NCI-H1105 (cell line): ENCODE measurements at places on chromosomes 3 and 15.

DNA sequence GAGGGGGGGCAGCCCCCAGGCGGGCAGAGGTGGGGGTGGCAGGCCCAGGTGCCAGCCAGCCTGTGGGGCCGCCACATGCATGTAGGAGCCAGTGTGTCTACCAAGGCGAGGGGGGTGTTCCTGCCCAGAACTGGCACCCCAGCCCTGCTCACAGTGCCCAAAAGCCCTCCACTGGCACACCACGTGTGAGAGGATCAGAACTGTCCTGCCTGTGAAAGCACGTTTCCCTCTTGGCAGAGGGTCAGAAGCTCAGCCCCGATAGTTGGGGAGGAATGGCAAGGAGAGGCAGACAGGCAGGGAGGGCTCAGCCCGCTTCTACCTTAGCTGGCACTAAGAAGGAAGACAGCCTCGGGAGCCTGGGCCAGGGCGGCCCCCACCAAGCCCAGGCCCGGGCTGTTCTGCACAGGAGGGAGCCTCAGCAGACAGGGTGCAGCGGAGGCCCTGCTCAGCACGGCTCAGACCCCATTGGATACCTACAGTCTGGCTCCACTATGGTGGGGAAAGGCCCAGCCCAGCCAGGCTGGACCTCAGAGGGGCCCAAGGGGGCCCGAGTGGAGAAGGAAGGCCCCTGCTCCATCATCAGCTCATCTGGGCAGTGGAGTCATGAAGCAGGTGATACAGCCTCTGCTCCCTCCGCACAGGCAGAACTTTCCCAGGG, 84.8 kb upstream of the LINGO1 start:
- DNase-seq = peak; percentile 52

DNA sequence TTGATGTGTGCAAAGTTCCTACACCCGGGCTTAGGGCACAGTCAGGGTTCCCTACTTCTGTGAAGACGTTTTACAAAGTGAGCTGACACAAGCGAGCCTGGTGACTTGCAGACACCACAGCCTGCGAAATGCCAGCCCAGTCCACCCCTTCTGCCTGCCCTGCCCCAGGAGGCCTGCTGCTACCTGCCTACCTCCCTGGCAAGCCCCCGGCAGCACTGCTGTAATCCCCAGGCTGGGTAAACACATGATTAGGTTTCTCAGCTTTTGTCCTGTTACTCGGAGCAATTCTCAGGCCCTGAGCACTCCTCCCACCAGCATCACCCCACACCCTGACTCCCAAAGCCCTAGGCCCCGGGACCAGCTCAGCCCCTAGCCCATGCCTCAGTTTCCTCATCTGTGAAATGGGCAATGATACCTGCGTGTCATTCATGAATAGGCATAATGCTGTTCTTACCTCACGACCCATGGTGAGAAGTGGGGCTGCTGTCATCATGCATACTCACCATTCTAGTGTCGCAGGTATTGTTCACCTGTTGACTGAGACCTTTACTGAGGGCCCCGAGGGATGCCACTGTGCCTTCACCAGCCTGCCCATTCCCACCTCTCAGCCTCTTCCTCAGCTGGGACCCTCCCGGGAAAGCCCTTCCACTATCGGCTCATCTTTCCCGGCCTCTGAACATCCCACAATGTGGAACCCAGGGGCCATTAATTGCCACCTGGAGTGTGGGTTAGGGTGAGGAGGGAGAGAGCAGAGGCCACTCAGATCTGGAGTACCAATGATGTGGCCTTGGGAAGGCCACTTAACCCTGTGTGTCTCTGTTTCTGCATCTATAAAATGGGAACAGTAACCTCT, 31.5 kb upstream of the SLC6A6 start:
- no peak for DNase-seq

DNA sequence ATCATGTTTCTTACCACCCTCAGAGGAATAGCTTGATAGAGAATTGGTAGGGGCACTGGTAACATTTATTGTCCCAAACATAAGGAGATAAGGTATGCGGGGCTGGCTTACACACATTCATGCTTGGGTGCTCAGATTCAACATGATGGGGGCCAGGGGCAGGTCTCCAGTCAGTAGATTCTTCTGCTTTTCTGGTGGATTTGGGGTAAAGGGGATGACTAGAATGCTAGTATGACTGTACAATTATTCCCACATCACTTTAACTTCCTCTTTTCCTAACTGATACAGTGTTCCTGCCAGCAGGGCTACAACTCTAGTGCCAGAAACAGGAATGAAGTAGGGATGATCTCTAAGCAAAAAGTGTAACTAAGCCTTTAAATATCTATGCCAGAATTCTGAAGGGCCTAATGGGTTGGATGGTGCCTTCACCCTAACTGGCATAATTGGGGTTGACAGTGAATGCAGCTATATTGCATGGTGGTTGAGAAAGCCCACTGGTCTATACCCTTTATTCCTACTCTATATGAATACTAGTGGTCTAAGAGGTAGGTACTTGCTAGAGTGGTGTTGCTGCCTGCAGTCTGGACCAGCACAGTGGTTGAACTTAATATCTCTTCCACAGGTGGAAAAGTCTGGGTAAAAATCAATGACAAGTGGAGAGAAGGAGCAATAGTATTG, 117.4 kb downstream of the IL12A start:
- DNase-seq = no peak

GRCh38 chr15:69523010-69524001, 70.7 kb downstream of the RPLP1 start:
- DNase-seq = peak; percentile 67

- DNase-seq = no peak
Measured at GRCh38 chr15:85421116-85421925, 40.9 kb downstream of the AKAP13 start.

DNA sequence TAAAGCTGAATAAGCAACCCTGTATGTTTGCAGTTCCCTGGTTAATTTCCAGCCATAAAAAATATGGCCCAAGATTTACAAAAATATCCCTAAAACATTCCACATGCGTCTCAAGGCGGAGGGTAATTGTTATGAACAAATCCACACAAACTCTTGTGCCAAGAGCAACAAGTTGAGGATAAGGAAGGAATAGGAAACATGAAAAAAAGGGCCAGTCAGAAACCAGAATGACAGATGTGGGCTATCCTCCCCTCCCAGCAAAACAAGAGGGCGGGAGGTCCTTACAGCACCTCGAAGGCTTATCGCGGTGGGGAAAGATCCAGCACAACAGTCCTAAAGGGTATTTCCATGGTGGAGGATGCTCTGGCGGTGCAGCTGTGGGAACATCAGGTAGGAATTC, 155.6 kb upstream of the HES1 start:
- DNase-seq = no peak

GRCh38 chr3:194089357-194090177, 46.4 kb upstream of the HES1 start:
- DNase-seq = no peak

DNA sequence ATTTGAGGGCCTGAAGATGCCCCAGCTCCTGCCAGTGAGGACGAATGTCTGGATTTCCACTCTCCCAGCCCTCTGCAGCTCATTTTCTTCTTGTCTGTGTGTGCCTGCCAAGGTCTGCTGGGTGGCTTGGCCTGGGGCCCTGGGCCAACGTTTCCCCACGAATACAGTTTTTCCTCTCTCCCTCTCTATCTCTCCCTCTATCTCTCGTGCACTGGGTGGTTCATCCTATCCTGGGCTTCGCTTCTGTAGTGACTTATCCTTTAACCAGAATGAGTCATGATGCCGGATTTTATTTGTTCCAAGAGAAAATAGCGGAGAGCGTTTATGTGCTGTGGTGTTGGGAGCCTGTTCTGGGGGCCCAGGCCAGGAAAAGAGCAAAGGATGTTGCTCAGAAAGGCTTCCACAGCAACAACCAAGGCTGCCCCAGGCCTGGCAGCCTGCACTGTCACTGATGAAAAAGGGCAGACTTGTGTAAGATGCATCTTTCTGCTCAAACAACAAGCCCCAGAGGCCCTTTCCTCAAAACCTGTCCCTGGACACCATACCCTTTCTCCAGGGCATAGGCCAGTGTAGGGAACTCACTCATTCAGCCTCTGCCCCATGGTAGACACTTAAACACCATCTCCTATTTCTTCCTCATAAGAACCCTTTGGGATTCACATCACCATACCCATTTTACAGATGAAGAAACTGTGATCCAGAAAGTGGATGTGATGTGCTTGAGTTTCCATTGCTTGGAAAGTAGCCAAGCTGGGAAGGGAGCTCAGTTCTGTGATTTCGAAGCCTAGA, 47.3 kb downstream of the ITGA11 start:
- DNase-seq = no peak

DNA sequence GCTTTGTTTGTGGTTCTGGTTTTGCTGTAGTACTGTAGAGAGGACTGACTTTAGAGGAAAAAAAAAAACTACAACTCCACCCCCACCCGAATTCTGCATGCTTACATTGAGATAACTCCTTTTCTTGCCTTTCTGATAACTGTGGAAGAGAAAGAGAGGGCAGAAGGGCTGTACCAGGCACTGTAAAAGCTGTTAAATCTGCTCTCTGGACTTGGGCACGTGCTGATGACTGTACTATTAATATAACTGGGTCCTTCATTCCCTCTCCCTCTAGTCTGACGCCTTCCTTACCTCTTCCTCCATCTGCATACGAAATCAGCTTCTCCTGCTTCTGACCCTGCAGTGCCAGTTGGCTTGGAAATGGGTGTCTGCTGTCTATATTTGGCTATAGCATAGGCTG, 15.0 kb downstream of the MAPKBP1 start:
- no peak for DNase-seq

DNA sequence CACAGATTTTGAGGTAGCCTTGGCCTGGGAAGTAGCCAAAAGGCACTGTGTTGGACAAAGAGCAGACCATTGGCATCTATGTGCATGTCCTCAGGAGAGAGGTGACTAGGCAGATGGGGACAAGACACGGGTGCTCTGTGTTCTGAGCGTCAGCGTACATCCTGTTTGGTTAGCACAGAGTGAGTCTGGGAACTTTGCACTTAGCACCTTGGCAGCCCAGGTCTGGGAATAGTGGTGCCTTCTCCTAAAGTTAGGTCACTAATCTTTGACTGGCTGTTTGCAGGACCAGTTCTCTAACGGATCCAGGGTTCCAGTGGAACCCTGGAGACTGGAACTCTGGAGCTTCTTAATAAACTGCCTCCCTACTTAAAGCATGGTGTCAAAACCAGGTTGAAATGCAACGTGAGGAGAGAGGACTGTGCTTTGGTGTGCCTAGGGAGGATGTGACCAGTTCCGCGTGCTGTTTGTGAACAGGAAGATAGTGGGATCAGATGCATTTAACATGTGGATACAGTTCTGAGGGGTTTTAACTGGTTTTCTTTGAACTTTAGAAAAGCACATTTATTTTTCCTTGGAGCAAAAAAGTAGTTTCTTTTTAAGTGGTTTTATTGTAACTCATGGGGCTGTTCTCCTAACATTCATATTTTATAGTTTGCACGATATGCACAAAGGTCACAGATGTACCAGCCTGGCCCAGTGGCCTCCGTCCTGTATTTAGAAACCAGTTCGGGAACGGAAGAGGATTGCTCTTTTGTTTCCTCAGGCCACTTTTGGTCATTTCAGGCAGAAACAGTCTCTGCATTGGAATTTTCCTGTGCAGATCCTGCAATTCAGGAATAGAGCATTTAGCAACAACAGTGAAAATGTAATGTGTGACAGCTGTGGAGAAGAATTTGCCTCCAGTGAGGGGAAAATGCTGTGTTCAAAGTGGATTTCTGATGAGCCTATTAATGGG, 48.8 kb downstream of the ABHD2 start:
- DNase-seq = no peak

DNA sequence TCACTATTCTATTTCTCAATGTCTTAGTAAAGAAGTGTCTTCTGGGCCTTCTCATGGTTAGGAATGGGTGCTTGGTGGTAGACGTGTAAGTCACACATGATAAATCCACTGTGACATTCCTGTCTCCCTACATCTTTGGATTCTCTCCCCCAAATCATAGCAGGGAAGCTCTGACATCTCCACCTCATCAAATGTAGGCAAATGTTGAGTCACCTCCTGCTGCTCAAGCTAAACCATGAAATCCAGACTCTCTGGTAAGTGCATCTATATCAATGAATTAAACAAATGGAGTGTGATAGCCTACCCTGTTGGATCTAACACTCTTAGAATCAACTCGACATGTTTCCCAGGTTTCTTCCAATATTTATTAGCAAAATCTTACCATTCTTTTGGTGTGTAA, 42.8 kb upstream of the RPL35A start:
- no peak for DNase-seq

DNA sequence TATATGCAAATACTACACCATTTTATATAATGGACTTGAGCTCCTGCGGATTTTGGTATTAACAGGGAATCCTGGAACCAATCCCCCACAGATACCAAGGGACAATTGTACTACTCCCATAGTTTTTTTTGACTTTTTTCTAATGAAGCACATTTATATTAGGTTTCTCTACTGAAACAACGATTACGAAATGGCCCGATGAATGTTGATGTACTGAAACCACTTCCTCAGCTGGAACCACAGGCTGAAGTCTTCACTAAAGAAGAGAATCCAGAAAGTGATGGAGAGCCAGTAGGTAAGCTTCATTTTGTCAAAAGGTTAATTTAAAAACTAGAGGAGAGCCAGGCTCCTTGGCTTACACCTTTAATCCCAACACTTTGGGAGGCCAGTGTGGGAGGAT, 121.5 kb upstream of the LRRFIP2 start:
- no peak for DNase-seq

DNA sequence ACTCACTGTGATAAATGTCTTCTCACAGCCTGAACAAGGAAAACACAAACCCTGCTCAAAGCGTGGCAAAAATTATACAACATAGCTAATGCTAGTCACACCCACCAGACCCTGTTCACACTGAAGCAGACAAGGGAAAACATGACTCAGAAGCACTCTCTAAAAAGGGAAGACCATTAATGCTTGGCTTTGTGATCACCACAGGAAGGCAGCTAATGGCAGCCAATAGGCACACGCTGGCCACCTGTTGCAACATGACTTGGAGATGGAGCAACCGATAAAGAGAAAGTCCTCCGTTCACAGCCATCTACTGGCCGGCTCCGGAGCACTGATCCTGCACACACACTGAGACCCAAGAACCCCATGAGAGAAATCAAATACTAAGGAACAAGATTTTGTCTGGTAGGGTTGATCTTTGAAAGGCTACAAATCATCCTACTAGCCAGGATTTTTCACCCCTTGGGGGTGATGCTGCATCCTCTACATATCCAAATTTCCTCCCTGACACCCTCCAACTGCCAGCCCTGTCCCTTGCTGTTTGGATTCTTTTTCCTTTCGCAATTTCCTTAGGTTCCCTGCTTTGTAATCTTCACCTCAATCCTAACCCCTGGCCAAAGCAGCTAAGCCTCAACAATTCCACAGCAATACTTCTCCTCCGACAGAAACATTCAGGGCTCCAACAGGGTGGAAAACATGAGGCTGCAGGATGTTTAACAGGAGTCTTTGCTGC, 3.2 kb downstream of the ZXDC start:
- peak; percentile 70 for DNase-seq

- DNase-seq = no peak
Measured at GRCh38 chr15:64979252-64979710, 10.4 kb downstream of the SPG21 start.

DNA sequence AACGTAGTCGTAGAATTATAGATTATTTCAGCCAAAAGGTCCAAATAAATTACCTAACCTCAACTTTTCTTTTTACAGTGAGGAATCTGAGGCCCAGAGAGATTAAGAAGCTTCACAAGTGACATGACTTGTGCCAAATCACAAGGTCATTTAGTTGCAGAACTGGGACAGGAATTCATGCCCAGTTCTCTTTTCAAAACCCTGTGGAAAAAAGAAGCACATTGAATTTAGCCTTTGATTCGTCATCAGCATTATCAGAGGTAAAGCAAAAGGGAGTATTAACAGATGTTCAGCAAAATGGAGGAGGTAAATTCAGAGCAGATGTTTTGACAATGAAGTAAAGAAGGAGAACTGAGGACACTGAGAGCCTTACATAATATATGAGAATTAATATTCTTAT, 4.5 kb downstream of the SERPINI2 start:
- no peak for DNase-seq

- no peak for DNase-seq
Measured at GRCh38 chr15:65796610-65797078, 4.6 kb upstream of the DENND4A start.
